Neuronal stem cell (in vitro differentiated cells): ENCODE measurements at places on chromosomes 7 and 10.

GRCh38 chr7:88366845-88367244 lies 60.2 kb upstream of the STEAP4 start:
- H3K27ac ChIP-seq = no peak overlapping the region
- no peaks in the 10 kb centered on the region for H3K27me3 ChIP-seq
- no peaks in the 10 kb centered on the region for H3K36me3 ChIP-seq
- H3K4me1 ChIP-seq = peaks cover 4% of the 10 kb centered on the region
- no peak for DNase-seq

DNA sequence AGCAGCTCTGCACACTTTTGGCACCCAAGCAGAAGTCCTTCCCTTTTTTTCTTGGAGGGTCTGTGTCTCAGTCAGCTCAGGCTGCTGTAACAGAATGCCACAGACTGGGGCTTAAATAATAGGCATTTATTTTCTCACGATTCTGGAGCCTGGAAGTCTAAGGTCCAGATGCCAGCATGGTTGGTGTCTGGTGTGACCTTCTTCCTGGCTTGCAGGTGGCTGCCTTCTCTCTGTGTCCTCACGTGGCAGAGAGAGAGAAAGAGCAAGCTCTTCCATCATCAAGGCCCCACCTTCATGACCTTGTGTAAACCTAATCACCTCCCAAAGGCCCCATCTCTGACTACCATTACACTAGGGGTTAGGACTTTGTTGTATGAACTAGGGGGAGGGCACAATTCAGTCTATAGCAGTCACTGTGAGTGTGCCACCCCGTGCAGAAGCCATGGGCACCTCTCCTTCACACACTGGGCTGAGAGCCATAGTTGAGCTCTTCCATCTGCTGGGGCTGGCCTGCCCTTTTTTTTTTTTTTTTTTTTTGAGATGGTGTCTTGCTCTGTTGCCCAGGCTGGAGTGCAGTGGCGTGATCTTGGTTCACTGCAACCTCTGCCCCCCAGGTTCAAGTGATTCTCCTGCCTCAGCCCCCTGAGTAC lies 80.3 kb downstream of the OAT start:
- peaks cover 7% of the 10 kb centered on the region for H3K27me3 ChIP-seq
- H3K4me3 ChIP-seq = no peak overlapping the region

GRCh38 chr7:42100156-42100508 lies 136.9 kb downstream of the GLI3 start:
- H3K4me3 ChIP-seq = no peak overlapping the region
- H3K36me3 ChIP-seq = peaks cover 18% of the 10 kb centered on the region
- no peaks in the 10 kb centered on the region for H3K27me3 ChIP-seq
- DNase-seq = no peak
- no peak overlapping the region for H3K27ac ChIP-seq

DNA sequence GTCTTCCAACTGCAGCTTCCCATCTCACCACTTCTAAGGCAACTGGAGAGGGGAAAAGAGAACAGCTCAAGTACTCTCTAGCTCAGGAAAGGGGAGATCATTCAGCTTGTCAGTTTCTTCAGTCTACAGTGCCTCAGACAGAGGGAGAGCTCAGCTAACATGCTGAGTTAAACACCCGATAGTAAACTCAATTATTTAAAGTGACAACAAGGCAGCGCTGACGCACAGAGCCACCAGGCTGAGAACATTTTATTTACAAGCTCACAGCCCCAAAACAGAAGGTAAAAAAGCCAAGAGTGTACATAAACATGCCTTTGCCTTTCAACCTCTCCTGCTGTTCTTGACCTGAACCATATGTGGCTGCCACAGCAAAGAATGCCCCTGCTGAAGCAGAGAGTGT lies 10.1 kb upstream of the CUZD1 start:
- H3K27ac ChIP-seq = no peak overlapping the region
- DNase-seq = no peak
- no peak overlapping the region for H3K4me3 ChIP-seq
- H3K36me3 ChIP-seq = no peaks in the 10 kb centered on the region

- H3K27ac ChIP-seq = no peak overlapping the region
- H3K27me3 ChIP-seq = no peaks in the 10 kb centered on the region
- no peaks in the 10 kb centered on the region for H3K36me3 ChIP-seq
- H3K4me3 ChIP-seq = no peak overlapping the region
Observed at GRCh38 chr10:3484306-3485056, 300.5 kb downstream of the KLF6 start.

GRCh38 chr10:127657056-127657455 lies 79.9 kb upstream of the FOXI2 start:
- H3K36me3 ChIP-seq = no peaks in the 10 kb centered on the region
- no peak for DNase-seq
- H3K27ac ChIP-seq = no peak overlapping the region
- no peak overlapping the region for H3K4me3 ChIP-seq
- H3K27me3 ChIP-seq = no peaks in the 10 kb centered on the region

GRCh38 chr7:154304231-154304630 lies 252.0 kb downstream of the DPP6 start:
- H3K4me3 ChIP-seq = no peak overlapping the region
- no peaks in the 10 kb centered on the region for H3K4me1 ChIP-seq
- peaks cover 2% of the 10 kb centered on the region for H3K27me3 ChIP-seq
- no peak overlapping the region for H3K27ac ChIP-seq
- no peaks in the 10 kb centered on the region for H3K36me3 ChIP-seq

- no peaks in the 10 kb centered on the region for H3K36me3 ChIP-seq
- H3K27me3 ChIP-seq = no peaks in the 10 kb centered on the region
- DNase-seq = no peak
- no peak overlapping the region for H3K4me3 ChIP-seq
Observed at GRCh38 chr10:11010582-11010981, 7.1 kb upstream of the CELF2 start.

GRCh38 chr10:50520115-50520514 lies 103.6 kb downstream of the SGMS1 start:
- H3K4me1 ChIP-seq = peaks cover 2% of the 10 kb centered on the region
- no peaks in the 10 kb centered on the region for H3K27me3 ChIP-seq
- H3K27ac ChIP-seq = no peak overlapping the region
